ENCODE measurements at places on chromosomes 6 and 20. TPM values are rescaled to one million over a fixed set of nuclear protein-coding genes. Genes with fewer than 3 reads are reported as not detected.

DNA sequence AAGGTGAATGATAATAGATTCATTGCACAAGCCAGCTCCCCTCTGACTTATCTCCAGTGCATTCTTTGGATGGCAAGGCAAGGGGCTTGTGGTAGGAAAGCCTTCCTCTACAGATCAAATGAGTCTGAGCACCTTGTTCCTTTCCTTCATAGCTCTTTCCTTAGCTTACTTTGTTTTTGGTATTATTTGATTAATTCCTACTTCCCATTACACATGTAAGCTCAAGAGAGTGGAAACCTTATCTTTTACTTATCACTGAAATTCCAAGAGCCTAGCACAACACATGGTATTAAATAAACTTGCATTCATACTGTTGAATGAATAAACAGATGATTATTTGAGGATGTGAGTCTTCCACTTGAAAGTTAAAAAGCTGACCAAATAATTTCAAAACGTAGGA, 41.7 kb downstream of the FRK start:
- no peak for DNase-seq

- no peak for DNase-seq
These were observed 54.6 kb downstream of the DLL1 start for GRCh38 chr6:170236131-170236836.

DNA sequence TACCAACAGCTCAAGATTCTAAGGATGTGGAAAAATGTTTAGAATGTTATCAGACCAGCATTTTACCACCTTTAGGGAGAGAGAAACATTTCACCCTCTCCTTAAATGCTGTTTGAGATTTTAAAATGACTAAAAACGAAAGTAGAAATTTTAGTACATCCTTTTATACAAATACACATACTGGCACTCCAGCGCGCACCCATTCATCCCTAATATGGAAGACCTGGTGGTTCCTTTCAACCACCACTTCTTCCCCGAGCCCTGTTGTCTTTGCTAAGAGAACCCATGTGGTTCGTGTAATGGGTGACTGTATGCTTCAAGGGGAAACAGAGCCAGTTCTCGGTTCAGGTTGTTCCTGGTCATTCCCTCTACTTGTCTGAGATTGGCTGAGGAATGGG, 21.3 kb downstream of the SPATA2 start:
- DNase-seq, result no peak

Gene ANKEF1
- 7.2 TPM for total RNA-seq

Gene HRH3
- not detected for total RNA-seq

DNA sequence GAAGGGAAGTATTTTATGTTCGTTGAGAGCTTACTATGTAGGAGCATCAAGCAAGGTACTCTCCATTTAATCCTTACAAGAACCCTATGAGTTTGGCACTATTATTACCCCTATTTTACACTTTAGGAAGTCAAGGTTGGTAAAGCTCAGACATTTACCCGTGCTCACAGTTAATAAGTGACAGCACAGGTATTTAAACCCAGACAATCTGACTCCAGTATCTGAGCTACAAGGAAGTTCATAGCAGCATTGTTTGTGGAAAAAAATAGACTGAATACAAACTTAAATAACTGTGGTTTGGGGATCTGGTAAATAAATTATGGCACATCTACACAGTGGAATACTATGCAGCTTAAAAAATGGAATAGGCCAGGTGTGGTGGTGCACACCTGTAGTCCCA, 21.2 kb upstream of the GMNN start:
- DNase-seq, result no peak

- DNase-seq, result no peak
These were observed 48.5 kb upstream of the CCDC167 start for GRCh38 chr6:37548067-37548674.

All from mammary epithelial cell (primary cell).